Thymus (tissue), 14 donors: ENCODE measurements at places on chromosomes 6 and 20. TPM values are rescaled to one million over a fixed set of nuclear protein-coding genes. Genes with fewer than 3 reads are reported as not detected.

- no peak for DNase-seq
Observed at GRCh38 chr6:84522135-84522549, 242.3 kb downstream of the TBX18 start.

DNA sequence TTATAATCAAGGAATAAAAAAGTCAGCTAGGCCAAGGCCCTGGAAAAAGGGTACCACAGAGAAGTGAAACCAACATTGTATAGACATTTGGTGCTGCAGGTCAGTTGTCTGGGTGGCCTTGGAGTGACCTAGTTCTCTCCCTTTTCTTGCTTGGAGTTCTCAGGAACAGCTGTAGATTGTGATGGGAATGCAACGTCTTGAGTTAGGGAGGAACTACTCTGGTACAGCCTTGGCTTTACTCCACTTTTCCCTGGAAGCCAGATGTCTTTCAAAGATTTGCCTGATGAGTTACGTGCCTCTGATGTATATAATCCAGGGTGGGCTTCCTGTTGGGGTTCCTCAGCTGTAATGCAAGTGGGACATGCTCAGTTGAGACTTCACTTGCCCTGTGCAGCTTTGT is 694.7 kb downstream of the HTR1B start:
- no peak for DNase-seq

GRCh38 chr6:155235087-155235486 is 28.7 kb upstream of the CLDN20 start:
- DNase-seq: no peak

DNA sequence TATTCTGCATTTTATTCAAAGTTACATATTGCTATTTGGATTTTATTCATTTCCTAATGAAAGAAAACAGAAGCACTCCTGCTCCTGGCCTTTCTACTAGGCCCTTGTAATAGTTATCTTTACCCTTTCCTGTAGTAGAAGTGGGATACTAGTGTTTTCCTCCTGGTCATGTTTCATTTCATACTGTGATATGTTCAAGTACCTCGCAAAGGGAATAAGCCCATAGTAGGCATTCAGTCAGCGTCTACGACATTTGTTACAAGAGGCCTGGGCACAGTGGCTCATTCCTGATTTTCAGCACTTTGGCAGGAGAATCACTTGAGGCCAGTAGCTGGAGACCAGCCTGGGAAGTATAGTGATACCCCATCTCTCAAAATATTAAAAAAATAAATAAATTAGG is 154.1 kb downstream of the ARID1B start:
- DNase-seq: no peak

DNA sequence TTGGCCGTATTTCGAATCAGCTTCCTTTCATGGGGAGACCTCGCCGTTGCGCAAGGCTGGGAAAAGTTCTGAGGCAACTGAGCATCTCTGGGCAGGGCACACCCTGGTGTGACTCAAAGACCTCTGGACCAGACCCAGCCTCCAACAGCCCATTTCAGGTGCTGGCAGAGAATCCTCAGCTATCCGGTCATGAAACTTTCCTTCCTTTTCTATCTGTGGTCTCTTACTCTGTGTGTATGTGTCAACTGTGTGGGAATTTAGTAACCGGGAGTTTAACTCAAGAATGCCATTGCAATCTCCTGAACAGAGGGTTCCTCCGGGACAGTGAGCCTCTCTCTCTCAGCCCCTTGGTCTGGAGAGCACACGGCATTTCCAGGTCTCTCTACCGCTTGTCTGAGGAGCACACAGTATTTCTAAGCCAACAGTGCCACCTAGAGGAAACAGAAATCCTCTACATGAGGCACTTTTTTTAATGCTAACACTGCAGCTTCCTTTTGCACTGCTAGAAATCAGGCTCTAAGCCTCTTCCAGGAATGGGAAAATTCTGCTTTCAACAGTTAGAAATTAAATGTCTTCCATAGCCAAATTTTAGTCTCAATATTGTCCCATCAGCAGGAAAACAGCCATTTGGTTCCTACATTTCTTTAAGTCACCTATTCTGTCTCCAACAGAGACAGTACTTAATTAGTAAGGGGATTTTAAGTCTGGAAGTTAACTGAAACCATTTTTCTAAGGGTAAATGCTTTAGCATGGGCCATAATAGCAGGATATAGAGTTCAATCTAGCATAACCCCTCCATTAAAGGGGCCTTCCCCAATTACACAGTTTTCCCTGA is 32.7 kb downstream of the PLN start:
- DNase-seq: peak; percentile 64

DNA sequence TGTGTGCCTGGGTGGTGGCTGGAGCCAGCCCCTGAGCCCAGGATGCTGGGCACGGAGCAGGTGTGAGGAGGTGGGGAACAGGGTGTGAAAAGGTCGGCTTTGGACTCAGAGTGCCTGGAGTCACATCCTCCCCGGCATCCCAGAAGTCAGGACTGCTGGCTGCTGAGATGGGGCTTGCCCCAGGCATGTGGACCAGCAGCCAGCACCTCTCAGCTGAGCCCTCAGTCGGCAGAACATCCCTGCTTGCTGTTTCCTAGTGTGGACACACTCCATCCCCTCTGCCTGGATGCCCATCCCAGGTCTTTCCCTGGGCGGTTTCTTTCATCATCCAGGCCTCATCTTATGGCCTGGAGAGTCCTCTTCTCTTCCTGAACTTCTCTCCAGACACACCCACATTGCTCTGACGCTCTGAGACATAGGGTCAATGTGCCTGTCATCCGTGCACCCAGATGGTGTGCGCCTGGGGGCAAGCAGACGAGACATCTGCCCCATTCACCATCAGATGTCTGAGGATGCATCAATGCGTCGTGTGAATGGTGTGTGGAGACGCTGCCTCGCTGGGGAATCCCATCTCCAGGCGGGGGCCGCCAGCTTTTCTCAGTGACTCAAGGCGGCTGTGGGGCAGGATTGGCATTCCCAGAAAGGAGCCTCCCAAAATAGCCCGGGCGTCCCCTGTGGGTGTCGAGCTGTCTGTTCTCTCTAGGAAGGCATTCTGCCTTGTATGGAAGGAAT is 104.2 kb downstream of the SYCP2 start:
- DNase-seq: no peak

- DNase-seq: no peak
Observed at GRCh38 chr6:27972750-27973149, 15.7 kb downstream of the OR2B6 start.

DNA sequence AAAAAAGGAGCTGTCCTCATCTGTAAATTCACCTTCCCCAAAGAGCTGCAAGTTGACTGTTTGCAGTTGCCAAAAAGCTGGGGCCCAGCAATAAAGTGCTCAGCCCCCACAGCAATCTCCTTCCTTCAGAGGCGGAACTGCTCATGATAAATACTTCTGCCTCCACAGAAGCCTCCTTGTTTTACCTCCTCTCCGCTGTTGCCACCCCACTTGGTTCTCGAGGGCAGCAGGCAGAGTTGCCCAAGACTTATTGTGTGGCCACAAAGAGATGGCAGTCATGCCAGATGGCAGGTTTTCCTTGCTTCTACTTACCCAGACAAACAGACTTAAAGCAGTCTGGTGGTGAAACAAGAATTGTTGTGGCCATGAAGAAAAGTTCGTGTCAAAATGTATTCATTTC is 66.3 kb downstream of the SLX4IP start:
- no peak for DNase-seq

STX16 gene
- total RNA-seq: 17.4 TPM

HELZ2 gene
- 14.8 TPM for total RNA-seq

COX4I2 gene
- total RNA-seq: 4.1 TPM
